ENCODE measurements at places on chromosomes 5 and 9. TPM values are rescaled to one million over a fixed set of nuclear protein-coding genes. Genes with fewer than 3 reads are reported as not detected.
A peak's percentile ranks its signal among the peaks of the same experiment; 100 is the strongest.

GRCh38 chr5:150605546-150605945 lies 34.9 kb upstream of the SYNPO start:
- no peak for DNase-seq

- DNase-seq, result peak; percentile 67
Measured at GRCh38 chr9:127817881-127818434, 15.3 kb downstream of the FPGS start.

DNA sequence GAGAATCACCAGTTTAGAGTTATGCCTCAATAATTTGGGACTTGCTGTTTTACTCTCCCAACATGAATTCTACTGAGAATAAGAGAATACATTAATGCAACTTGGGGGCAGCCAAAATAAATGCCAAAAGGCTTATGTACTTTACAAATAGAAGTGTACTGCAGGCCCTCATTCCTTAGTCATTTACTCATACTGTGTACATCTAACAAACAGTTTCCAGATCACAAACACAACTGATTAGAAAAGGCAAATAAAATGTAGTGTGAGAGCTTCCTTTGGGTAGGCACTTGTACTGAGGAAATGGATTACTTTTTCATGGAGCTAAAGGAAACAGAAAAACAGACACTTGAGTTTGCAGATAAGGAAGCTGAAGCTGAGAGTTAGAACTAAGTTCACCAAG lies 12.6 kb downstream of the ANKDD1B start:
- no peak for DNase-seq

DNA sequence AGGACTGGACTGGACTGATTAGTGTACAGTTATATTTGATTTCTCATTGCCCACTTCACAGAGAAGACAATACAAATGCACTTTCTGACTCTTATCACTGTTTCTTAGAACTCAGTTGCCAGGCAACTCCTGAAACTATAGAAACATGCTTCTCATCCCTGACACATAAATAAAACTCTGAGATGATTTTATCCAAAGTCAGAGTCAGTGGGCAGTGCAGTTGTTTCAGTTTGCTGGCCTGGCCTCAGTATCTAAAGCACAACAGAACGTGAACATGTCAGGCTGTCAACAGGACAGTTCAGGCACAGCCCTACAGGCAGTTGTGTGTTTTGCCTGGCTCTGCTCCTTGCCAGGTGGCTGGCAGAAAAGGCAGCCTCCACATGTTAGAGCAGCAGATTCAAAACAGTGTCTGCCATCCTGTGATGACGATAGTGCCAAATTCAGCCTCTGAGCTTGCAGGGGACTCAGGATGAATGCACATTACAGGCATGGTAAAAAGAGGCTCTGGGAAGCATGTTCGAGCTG lies 65.1 kb upstream of the CCDC152 start:
- peak; percentile 65 for DNase-seq

GRCh38 chr5:36334315-36334714 lies 32.6 kb upstream of the RANBP3L start:
- DNase-seq, result no peak

DNA sequence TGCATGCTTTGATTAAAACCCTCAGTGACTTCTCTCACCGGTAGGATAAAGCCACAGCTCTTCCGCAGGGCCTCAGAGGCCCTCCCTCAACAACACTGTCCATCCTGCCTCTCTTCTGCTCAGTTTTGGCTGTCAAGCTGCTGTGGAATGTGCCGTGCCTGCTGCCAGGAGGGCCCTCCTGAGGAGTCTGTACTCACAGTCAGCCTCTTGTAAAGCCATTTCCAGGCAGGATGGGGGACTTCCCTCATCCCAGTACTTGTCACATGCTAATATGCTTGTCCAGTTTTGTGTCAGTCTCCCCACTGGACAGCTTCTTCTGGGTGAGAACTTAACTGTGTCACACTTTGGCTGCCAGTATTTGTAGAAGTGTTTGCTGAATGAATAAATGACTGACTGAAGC lies 13.9 kb upstream of the DDX41 start:
- no peak for DNase-seq

- no peak for DNase-seq
Measured at GRCh38 chr9:90112788-90113187, 508.0 kb downstream of the GADD45G start.

DNA sequence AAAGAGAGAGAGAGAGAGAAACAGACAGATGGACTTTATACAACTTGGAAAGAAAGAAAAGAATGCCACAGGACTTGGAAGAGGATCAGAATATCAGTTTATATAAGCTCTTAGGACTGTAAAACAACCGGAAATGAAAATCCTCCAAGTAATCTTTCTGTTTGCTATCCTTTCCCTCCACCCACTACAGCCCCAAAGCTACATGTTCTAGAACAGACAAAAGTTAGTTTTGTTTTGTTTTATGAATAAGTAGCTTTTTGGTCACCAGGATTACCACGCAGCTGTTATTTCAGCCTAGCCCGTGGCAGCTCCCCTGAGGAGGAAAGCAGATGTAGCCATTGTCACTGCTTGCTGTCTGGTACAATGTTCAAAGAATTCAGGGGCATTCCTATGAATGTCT lies 66.6 kb downstream of the SH3TC2 start:
- no peak for DNase-seq

- DNase-seq, result no peak
Measured at GRCh38 chr5:137496919-137497318, 2.2 kb downstream of the SPOCK1 start.

GRCh38 chr5:157186309-157187045 lies 5.8 kb downstream of the ITK start:
- DNase-seq, result no peak

- DNase-seq, result no peak
Measured at GRCh38 chr5:1100664-1101574, 10.9 kb downstream of the SLC12A7 start.

DNA sequence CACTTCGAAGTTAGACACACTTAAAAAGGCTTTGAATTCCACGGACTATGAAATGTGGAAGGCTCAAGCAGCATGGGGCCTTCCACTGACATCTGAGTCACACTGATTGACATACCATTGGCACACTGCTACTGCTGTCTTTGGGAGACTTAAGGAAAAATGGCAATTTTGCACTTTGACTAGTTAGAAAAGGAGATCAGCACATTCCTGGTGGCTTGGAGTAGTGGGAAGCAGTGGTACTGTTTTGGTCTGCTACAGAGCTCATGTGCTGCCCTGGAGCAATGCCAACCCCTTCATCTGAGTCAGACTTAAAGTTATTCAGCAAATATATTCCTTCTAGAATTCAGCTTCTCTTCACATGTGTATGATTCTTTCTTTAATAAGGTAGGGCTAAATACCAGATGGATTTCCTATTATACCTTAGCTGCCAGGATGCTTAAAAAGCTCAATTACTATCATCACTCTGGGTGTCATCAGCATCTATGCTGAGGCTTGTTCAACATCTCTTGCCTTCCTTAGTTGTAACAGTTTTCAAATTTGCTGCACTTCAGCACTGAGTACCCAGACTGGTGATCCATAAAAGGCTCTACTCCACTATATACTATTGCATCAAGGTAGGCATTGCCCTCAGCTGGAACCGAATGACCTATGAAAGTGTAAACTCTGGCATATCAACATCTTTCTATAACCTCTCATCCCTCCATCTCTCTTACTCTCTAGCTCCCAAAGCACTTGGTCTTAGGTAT lies 42.3 kb upstream of the MOCS2 start:
- no peak for DNase-seq

- DNase-seq, result no peak
Measured at GRCh38 chr9:16651446-16651964, 219.0 kb downstream of the BNC2 start.

DNA sequence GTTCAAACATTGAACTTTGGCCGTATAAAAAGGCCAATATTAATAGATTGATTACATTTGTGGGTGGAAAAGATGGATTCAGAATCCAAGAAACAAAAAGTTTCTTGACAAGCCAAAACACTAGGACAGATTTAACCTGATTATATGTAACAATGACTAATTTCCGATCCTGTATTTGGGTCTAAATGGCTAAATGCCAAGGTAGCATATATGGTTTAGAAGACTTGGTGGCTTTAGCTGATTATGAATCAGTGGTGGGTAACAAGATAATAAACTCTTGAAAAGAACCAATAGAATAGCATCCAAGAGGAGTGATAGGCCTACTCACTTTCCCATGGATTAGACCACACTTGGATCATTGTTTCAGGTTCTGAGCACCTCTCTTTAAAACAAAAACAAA lies 21.8 kb upstream of the ANP32B start:
- DNase-seq, result no peak

DNA sequence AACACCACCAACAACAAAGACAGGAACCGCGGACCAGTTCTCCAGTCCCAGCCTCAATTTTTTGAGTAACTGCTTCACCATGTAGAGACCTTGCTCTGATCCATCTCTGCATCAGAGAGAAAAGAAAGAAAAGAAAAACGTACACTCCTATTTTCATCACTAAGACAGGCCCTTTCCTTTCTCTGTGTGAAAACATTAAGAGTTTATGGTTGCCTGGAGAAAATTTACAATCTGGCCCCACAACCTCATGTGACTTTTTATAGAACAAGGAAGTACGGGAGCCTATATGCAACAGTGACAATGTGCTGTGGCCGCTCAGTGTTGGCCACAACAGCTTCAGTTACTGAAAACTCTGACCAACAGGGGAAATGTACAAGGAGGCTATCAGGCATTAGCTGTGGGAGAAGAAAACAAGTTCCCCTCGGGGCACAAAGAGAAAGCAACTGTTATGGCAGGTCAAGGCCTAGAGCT lies 272.9 kb upstream of the PTGER4 start:
- no peak for DNase-seq

DNA sequence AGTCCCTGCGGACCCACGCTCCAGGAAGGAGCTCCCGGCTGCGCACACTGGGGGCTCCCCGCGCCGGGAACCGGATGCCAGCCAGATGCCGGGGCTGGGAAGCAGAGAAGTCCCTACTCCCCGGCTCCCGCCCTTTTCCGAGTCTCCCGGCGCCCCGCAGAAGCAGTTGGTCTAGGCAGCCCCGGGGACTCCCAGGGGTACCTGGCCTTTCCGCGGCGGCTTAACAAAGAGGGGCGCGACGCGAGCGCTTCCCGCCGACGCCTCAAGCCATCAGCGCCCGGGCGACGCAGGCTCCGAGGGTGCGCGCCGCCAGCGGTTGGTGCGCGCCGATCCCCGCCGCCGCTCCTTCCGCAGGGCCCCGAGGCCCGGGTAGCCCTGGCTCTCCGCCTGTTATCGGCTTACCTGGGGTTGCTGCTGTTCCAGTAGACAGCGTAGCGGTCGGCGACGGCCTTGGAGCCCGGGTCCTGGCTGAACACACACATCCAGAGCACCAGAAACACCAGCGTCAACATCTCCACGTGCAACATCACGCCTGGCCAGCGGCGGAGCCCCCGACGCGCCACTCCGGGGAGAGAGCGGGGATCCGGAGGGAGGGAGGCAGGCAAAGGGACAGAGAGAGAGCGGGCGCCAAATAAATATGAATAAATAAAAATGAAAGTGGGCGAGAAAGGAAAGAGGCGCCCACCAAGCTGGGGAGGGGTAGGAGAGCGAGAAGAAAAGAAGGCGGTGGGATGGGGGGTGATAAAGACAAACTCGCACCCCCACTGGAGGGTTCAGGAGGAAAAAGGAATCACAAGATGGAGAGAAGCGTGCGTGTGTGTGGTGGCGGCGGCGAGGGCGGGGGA lies 428 bp downstream of the EFNA5 start:
- peak; percentile 27 for DNase-seq

DNA sequence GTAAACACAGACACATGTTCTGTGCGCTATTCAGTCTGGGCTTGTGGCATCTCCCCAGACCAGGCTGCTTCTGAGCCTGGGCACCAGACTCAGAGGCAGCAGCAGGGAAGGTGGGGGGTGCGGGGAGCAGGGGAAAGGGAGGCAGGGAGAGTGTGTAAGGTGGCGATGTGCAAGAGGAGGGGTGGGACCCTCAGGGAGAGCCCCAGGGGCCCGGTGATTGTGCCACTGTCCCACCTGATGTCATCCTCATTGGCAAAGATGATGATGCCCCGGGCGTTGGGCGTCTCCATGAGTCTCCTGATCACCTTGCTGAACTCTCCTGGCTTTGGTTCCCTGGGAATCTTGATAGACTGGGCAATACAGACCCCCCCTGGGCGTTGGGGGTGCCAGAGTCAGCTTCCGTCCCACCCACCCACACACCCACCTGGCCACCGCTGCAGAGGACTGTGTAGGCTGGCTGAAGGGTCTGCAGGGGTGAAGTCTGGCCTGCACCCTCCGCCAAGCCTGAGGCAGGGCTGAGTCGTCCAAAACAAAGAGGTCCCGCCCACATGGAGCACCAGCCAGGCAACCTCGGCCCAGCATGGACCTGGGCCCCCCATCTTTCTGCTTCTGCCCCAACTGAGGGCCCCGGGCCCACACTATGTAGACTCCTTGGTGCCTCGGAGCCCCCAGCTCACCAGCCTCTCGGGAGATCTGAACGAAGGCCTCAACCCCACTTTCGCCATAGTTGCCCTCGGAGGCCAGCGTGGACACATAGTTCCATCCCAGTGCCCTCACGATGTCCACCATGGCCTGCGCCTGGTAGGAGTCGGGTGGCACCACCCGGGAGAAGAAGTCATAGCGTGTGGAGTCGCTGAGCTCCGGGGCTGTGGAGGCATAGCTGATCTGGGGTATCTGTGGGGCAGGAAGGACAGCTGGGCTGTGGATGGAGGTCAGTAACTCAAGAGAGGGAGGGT lies 3.7 kb downstream of the GRM6 start:
- DNase-seq, result no peak

DNA sequence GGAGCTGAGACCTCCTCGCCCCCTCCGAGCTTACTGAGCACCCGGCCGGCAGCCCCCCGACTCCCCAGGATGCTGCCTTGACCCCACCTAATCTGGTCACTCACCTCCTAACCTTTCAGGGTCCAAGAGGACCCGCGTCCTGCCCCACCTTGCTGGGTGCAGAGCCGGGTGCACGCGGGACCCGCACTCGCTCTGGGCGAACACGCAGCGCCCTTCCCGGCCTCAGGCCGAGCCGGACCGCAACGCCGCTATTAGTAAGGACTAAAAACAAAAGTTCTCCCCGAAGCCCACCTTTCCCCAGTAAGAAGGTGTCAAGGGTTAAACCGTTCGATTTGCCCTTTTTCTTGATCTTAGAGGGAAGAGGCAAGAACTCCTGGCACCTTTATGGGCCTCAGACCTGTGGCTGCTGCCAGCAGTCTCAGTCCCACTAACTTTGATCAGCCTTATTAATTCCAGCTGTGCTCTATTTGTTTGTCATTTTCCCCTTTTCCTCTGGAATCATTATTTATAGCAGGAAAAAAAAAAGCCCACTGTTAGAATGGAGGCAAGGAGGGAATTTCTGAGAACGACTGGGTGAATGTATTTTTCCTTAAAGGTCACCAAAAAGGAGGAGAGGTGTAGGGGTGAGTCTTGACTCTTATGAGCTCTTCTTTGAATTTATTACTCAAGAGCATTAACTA lies 10.5 kb downstream of the IRX2 start:
- no peak for DNase-seq

- no peak for DNase-seq
Measured at GRCh38 chr5:148740079-148740858, 85.9 kb upstream of the HTR4 start.

TLE1 gene
- 14.8 TPM for polyA plus RNA-seq

SLC36A2 gene
- polyA plus RNA-seq, result 0.14 TPM

OSTF1 gene
- 33.8 TPM for polyA plus RNA-seq

ZNF483 gene
- 1.5 TPM for polyA plus RNA-seq

AGXT2 gene
- not detected for polyA plus RNA-seq

SYK gene
- polyA plus RNA-seq, result 0.97 TPM

SPINK6 gene
- polyA plus RNA-seq, result not detected

TRIP13 gene
- 0.27 TPM for polyA plus RNA-seq

All from right cardiac atrium (tissue), 5 donors.